ENCODE measurements at places on chromosomes 13 and 19.

- no peak for DNase-seq
These were observed 22.8 kb upstream of the RNF17 start for GRCh38 chr13:24741016-24741662.

GRCh38 chr13:27079421-27079958 lies 92.1 kb downstream of the USP12 start:
- no peak for DNase-seq

- no peak for DNase-seq
These were observed 572 bp downstream of the UGGT2 start for GRCh38 chr13:96052656-96053002.

DNA sequence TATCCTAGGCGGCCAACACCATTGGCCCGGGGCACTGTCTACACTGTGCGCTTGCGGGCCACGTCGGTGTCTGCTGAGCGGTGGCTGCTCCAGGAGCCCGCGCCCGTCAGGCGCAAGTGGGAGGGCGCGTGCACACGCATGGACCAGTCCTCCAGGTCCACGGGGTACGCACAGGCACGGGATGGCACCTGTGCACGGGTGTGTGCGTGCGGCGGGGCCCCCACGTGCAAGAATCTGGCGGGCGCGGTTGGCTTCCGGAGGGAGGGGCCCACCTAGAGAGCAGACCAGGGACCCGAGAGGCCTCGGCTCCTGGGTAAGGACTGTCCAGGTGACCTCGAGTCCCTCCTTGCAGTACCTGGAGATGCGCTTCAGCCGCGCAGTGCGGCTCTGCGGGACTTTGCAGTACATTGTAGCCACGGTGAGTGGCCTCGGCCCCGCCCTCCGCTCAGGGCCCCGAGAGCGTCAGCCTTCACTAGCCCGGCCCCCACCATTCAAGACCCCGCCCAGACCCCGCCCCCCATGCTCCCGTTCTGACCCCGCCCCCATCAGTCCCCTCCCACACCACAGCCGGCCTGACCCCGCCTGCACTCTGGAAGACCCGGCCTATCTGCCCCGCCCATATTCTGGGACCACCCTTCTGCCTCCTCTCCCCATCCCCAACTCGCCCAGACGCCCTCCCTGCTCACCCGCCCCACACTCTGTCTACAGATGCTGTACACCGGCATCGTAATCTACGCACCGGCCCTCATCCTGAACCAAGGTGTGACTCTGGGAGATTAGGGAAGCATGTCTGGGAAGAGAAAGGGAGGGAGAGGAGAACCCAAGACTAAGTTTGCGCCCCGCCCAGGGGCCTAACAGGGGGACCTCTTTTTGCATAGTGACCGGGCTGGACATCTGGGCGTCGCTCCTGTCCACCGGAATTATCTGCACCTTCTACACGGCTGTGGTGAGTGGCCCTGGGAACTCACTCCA lies 2.3 kb downstream of the SLC5A5 start:
- no peak for DNase-seq

DNA sequence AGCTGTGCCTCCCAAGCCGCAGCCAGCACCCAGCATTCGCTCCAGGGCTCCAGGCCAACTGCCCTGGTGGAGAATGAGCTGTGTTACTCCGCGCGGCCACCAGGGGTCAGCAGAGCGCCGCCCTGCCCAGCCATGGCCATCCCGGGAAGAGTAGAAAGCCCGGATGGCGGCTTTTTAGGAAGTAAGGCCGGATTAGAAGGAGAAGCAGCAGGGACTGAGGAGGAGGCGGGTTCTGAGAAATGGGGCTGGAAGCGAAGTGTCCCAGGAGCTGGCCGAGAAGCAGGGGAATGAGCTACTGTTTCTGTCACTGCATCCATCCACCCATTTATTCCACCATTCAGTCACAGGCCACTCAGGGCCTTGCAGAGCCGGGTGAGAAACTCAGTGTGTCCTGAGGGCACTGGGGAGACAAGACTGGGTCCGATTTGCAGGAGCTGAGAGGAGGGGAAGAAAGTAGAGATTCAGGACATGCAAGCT lies 6.6 kb upstream of the NPAS1 start:
- no peak for DNase-seq

DNA sequence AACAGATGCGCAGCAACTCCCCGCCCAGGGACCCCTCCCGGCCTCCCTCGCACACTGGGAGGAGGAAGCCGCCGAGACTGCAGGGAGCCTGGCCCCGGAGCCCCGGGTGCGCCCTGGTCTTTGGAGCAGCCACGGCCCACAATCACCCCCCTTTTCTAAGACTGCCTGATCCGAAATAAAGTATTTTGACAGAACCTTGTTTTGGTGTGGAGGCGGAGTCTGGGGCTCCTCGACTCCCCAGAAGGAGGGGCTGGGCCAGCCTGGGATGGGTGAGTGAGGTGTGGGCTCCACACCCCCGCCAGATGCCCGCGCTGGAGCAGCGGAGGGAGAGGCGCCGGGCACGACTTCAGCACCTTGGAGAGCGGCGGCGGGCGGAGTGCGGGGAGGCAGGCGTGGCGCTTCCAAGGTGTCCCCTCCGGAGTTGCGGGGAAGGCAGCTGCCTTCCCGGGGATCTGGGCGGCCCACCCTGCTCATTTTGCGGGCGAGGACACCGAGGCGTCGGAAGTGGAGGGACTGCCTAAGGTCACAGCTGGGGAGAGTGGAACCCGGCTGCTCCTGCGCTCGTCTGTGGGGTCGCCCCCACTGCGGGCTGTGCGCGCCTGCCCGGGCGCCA lies 9.4 kb downstream of the SIRT6 start:
- no peak for DNase-seq

- no peak for DNase-seq
These were observed 9.8 kb upstream of the MCF2L start for GRCh38 chr13:112959206-112959605.

DNA sequence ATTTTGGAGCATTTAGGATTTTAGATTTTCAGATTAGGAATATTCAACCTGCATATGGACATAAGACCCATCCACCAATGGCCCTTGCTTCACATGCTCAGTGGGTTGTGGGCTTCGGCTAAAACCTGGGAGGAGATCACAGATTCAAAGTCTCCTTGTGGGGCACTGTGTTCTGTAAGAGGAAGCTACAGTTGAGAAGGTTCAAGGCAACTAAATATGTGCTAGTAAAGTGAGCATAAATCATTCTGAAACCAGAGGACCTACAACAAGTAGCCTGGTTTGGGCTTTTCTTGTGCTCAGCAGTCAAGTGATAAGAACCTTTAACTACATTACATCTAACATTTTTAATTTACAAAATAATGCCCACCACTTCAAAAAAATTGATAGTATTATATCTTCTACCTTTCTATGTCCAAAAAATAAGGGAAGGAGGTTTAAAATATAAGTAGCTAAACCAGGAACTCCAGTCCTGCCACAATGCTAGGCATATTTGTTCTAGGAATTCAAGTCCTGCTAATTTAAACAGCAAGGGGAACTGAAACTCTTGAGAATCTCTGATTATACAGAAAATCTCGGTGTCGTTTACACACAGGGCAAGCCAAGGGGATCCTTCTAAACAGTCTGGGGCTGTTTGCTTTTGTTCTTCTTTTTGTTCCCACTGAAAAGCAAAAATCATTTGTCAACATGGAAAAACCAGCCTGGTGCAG lies 36.6 kb downstream of the FOXO1 start:
- DNase-seq: no peak
